ENCODE measurements at places on chromosomes 4 and X. TPM values are rescaled to one million over a fixed set of nuclear protein-coding genes. Genes with fewer than 3 reads are reported as not detected.

GRCh38 chrX:118220509-118220908 lies 103.9 kb upstream of the KLHL13 start:
- DNase-seq: no peak

RBM3 gene
- total RNA-seq: 376 TPM

FATE1 gene
- total RNA-seq: not detected

TMEM150C gene
- 3.6 TPM for total RNA-seq

CT45A1 gene
- total RNA-seq: not detected

IL13RA1 gene
- 29.7 TPM for total RNA-seq

Measured in G401 (cell line).